ENCODE measurements at places on chromosomes 1 and 21.
A peak's percentile ranks its signal among the peaks of the same experiment; 100 is the strongest.

DNA sequence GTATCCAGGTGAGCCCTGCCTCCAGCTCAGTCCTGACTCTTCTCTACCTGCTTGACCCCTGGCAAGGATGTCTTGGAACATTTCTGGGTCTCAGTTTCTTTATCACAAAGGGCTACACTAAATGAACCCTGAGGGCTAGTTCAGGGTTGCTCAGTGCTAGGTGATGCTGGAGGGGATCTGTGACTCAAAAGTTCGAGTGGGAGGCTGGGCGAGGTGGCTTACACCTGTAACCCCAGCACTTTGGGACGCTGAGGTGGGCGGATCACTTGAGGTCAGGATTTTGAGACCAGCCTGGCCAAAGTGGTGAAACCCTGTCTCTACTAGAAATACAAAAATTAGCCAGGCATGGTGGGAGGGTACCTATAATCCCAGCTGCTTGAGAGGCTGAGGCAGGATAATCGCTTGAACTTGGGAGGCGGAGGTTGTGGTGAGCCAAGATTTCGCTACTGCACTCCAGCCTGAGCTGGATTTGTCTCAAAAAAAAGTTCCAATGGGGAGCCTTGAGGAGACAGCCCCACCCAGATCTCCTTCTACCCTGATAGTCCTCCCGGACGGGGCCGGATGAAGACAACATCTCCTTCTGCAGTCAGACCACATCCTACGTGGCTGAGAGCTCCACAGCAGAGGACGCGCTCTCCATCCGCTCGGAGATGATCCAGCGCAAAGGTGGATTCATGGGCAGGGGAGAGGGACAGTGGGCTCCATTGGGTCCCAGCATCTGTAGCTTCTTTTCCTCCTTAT lies 48.9 kb downstream of the YARS1 start:
- no peak for DNase-seq

DNA sequence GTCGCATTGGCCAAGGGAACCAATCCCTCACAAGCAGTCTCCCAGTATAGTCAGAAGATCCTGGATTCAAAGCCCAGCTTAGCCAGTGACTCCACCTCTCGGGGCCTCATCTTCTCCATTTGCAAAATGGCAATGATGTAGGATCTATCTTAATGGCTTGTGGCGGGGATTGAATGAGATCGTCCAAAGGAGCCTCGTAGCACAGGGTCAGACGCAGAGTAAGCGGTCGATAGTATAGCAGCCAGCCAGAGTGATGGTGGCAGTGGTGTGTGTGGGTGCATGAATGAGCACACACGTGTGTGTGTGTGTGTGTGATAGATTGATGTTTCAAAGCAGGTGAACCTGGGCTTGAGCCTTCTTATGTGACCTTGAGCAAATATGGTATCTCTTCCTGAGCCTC lies 79.8 kb upstream of the WNT4 start:
- no peak for DNase-seq

GRCh38 chr1:35288761-35289160 lies 20.3 kb downstream of the ZMYM4 start:
- DNase-seq: peak; percentile 50

DNA sequence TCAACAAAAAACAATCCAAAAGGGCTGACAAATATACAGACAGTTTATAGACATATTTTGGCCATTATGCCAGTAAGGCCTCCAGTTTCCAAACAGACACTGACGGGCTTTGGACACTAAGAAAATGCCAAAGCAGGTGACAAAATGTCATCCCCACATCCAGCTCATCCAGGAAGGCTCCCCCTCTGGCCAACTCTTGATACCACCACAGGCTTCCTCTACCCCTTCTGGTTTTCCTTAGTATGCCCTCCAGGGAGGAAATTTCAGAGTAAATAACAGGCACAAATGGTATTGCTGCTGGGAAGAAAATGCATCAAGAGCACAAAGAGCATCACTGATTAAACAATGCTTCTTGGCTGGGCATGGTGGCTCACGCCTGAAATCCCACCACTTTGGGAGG lies 225.3 kb downstream of the VAV3 start:
- DNase-seq: no peak

DNA sequence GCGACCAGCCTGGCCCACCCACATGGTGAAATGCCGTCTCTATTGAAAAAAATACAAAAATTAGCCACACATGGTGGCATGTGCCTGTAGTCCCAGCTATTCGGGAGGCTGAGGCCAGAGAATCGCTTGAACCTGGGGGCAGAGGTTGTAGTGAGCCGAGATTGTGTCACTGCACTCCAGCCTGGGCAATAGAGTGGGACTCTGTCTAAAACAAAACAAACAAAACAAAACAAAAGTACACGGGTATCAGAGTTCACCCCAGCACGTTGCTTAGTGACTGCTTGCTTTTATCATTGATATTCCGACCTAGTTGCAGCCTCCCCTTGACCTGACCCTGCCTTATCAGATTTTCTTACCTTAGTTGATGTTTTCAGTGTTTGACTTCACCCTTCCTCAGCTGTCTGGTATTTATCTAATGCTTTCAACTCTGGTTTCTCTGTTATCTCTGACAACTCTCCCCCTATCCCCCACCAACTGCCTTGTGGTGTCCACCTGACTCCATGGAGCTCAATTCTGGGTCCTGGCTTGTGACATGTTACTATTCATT lies 5.1 kb downstream of the TLCD4 start:
- DNase-seq: no peak

DNA sequence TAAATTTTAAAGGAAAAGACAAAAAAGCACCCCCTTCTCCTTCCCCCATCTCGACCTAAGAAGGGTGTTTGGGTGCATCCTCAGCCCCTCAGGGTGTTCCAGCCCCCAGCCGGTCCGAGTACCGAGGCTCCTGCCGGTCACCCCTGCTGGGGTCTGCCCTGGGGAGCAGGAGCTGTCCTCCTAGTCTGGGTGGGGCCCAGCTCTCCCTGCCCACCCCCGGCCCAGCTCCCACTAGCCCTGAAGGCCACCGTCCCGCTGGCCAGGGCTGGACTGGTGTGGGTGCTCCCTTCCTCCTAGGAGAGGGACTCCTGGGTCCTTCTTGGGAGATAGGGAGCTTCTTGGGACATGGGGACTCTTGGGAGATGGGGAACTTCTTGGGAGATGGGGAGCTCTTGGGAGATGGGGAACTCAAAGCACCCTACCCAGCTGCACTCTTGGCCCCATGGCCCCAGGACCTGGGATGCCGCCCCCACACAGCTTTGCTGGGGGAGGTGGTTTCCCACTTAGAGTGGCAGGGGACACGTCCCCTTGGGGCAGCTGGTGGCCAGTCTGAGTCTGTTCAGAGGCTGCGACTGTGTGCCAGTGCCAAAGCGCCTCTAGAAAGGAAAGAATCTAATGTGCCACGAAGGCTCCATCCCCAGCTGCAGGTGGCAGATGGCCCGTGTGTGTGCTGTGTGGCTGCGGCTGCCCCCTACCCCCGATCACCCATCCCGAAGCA lies 44.5 kb downstream of the MORN1 start:
- no peak for DNase-seq

GRCh38 chr1:157404063-157404501 lies 148.2 kb downstream of the FCRL5 start:
- DNase-seq: no peak

- peak; percentile 83 for DNase-seq
Observed at GRCh38 chr1:41856944-41857285, 61.8 kb downstream of the HIVEP3 start.

DNA sequence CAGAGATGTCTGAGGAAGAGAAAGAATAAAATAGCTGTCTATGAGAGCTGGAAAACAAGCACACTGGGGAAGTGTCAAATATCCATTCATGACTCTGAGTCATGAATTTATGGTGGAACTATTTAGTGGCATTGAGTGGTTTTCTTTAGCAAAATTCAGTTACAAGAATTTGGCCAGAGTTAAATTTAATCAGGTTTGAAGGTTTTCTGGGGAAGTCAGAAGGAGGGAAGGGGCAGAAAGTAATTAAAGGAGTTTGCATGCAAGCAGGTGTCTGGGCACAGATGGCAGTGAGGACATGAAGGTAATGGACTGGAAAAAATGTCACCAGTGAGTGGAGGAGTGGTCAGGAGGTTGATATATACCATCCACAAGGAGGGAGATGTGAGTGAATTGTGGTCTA lies 121.9 kb upstream of the IVNS1ABP start:
- peak; percentile 36 for DNase-seq

DNA sequence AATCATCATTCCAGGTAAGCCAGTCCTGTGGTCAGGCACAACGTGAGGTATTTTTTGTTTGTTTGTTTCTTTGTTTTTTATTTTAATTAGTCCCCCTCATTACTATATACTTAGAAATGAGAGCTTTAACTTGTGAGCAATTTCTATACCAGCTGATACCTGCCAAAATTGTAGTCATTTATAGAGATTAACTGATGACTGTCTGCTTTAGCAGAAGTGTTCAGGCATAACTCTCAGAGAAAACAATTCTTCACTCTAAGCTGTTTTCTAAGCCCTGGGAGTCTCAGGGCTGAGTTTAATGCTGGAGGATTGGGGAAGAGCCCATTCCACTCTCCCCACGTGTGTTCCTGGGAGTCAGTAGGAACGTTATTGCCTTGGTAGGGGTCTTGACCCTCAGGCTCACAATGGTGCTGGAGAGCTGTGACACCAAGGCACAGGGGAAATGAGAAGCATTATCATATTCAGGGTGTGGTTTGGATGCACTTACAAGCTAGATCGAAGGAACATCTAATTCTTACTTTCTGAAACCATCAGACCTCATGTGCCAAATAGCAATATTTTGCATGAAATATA lies 168.2 kb downstream of the CLIC6 start:
- DNase-seq: no peak

DNA sequence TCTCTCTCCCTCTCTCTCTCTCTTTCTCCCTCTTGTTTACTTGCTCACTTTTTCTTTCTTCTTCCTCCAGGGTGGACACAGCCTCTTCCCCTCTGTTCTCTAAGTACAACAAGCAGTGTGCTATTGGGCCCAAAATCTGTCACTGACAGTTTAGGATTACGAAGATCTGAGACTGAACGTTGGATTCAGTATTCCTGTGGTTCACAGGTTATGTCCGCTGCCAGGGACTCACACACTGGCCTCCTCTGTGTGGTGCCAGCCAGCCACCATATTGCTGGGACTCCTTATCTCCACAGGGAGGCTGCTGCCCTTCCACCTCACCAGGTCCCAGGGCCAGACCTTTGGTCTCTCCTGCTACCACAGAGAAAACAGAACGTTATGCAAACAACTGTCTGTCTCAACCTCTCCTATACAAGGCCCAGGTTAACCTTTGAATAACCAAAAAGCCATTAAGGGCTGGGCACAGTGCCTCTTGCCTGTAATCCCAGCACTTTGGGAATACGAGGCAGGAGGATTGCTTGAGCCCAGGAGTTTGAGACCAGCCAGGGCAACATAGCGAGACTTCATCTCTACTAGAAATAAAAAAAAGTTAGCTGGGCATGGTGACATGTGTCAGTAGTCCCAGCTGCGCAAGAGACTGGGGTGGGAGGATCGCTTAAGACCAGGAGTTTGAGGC lies 171.9 kb upstream of the RAB4A start:
- no peak for DNase-seq

DNA sequence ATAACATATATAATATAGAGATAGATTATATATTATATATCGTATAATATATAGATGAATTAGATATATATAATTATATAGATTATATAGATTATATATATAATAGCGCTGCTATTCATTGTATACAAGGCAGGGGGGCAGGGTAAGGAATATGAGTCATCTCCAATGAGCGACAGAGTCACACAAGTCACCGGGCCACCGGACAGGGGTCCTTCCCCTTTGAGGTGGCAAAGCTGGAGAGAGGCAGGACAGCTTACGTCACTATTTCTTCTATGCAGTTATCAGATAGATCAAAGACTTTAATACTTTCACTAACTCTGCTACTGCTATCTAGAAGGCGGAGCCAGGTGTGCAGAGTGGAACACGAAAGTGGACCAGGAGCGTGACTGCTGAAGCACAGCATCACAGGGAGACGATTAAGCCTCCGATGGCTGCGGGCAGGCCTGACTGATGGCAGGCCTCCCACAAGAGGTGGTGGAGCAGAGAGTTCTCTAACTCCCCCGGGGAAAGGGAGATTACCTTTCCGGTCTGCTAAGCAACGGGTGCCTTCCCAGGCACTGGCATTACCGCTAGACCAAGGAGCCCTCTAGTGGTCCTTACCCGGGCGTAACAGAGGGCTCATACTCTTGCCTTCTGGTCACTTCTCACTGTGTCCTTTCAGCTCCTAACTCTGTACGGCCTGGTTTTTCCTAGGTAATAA lies 2154.7 kb downstream of the MRPL39 start:
- DNase-seq: no peak

- no peak for DNase-seq
Observed at GRCh38 chr1:29393451-29393826, 157.1 kb downstream of the PTPRU start.

DNA sequence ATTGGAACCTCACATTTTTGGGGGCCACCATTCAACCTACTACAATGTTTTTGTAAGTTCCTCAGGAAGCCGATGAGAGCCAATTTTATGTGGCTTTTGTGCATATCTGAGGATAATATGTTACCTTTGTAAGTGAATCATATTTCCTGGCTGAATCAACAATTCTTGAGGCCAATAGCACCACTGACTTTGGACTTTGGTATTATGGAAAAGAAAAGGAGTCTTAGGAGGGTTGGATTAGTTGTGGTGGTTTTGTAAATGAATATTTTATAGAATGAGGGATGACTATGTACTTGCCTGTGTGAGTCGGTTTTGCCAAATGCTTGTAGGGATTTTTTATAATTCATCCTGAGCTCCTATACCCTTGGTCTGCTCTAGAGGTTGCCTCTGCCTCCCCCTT lies 181.5 kb upstream of the HMGB4 start:
- peak; percentile 82 for DNase-seq

DNA sequence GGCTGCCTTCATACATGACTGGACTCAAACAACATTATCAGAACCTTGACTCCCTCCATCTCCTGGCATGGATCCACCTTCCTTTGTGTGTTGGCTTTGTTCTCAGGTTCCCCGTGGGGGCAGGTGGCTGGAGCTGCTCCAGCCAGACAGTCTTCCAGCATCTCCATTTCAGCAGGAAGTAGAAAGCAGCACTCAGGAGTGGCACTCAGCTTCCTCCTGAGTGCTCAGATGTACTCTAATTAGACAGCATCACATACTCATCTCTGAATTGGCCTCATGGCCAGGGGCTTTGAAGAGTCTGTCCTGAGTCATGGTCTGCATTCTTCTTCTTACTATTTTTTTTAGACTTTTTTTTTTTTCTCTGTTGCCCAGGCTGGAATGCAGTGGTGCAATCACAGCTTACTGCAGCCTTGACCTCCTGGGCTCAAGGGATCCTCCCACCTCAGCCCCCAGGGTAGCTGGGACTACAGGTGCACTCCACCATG lies 27.9 kb downstream of the OVAAL start:
- peak; percentile 80 for DNase-seq

DNA sequence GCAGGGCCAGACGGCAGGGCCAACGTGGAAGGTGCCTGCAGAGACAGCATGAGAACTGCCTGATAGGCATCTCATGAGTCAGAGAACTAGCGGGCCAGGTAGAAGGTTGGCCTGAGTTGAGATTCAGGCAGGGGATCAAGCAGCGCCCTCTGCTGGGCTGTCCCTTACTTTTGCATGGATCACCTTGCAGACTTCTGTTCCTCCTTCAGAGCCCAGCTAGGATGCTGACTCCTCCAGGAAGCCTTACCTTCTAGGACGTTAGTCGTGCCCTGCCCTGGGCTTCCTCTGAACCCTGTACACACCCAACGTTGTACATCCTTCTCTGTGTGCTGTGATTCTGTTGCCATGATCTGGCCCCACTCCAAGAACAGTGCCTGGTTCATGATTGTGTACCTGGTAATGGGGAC lies 231.3 kb upstream of the VAMP3 start:
- peak; percentile 27 for DNase-seq
